ENCODE measurements at places on chromosomes 1 and 21. TPM values are rescaled to one million over a fixed set of nuclear protein-coding genes. Genes with fewer than 3 reads are reported as not detected.

GRCh38 chr1:40610156-40610555, 55.3 kb downstream of the RIMS3 start:
- no peak for DNase-seq

DNA sequence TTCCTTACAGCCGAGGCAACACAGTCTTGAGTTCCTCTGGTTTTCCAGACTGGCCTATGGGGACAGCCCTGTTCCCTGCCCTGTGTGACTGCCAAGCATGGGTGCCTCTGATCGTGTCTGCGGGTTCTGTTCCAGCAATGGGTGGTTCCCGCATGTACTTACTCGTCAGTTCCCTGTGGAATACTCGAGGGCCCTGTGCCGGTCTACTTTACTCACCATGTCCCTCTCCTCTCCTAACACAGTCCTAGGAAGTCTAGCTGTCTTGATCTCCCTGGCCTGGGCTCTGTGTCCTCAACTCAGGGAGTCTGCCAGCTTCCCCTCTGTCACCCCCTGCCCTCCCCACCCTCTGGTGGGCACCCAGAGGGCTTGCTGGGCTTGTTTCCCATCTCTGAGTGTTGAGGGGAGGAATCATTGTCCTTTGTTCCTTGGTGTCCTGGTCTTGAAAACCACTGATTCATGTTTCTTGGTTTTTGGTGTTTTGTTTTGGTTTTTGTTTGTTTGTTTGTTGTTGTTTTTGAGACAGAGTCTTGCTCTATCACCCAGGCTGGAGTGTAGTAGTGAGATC, 36.0 kb downstream of the TRAPPC10 start:
- DNase-seq = no peak

TNFRSF4 gene
- 1.4 TPM for total RNA-seq

VWA5B1 gene
- 0.19 TPM for total RNA-seq

MROH9 gene
- not detected for total RNA-seq

All from OCI-LY7 (cell line).